ENCODE measurements at places on chromosomes 1 and 21. TPM values are rescaled to one million over a fixed set of nuclear protein-coding genes. Genes with fewer than 3 reads are reported as not detected.

Gene CNST
- 11.2 TPM for total RNA-seq

Gene SPRR2A
- not detected for total RNA-seq

- no peak for DNase-seq
These were observed 163.2 kb downstream of the LRRC40 start for GRCh38 chr1:70042090-70042731.

GRCh38 chr1:88398338-88398737, 285.7 kb upstream of the PKN2 start:
- DNase-seq = no peak

DNA sequence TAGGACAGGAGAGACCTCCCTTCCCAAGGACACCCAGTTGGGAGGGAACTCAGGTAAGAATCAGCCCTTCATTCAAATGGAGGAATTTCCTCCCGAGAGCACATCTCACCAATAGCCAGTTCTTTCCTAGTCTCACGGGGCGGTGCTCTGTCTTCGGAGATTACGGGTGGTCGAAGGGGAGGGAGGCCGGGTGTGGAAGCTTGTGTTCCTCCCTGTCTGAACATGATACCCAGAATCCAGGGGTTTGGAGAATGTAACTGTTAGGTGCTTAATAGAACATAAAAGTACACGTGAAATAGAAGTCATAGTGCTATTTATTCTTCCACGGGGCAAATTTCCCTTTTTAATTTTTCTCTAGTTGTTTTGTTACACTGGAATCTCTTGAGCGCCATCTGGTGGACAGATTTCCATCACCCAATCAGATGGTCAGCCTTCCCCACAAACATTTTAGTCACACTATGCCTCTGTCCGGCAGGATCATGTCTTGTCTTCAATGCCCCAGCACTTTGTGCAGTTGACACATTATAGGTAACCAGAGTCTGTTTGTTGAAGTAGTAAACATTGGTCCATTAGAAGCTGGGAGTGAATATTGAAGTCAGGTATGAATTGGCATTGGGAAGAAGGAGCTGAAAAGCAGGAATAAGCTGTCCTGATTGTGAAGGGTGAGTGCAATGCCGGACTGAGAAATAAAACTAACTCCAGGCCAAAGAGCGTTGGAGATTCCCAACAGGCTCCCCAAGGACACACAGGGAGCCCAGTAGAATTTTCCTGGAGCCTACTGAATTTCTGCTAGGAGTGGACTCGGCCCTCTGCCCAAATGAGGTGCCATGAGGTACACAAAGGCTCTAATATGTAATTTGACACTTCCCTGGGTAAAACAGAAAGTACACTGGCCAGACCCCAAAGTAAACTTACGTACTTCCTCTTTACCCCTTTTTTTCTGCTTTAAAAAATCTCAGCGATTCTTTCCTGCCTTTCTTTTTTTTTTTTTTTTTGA, 27.6 kb upstream of the ZNF697 start:
- peak; percentile 67 for DNase-seq

Gene NUP210L
- total RNA-seq = not detected

Gene AVPR1B
- not detected for total RNA-seq

Gene CCDC27
- total RNA-seq = not detected

Gene SYT2
- total RNA-seq = not detected

DNA sequence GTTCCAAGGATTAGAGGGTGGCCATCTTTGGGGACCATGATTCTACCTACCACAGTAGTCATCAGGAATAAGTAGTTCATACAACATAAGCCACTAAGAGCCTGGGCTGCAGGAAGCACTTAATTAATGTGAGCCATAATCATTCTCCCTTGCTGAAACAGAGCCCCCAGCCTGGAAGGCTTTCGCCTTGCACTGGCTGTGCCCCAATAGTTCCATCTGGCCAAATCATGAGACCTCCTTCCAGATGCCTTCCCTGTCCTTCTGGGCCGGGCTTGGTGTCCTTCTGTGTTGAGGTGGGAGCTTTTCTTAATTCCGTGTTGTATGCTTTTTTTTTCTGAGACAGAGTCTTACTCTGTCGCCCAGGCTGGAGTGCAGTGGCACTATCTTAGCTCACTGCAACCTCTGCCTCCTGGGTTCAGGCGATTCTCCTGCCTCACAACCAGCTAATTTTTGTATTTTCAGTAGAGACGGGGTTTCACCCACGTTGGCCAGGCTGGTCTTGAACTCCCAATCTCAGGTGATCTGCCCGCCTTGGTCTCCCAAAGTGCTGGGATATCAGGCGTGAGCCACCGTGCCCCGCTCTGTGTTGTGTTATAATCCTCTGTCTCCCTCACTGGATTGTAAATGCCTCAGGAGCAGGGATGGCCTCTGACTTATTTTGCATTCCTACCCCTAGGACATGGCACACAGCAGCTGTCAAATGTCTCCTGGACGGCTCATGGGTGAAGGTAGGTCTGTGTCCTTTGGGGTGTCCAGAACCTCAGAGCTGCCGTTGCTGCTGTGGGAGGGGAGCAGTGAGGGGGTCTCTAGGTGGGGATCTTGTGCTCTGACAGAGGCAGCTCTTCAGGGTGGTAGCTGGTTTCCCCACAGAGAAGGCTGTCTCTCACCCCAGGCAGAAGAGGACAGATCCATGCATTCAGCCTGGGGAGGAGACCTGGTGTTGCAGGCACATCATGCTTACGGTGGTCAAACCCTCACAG, 10.1 kb downstream of the GNG4 start:
- no peak for DNase-seq

DNA sequence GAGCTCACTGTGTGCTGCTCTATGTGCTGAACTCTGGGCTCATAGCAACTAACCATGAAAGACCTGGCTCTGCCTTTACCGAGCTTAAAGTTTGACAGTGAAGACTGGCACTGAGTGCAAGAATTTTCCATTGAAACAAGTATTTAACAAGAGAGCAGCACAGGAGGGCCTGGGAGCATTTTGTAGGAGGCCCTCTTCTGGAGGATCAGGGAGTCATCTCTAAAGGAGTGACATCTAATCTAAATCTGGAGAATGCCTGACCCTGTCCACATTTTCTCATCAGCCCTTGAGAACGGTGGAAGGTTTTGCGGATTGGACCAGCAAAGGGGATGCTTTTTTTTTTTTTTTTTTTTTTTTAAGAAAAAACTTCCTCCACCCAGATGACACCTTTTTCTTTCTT, 150.8 kb downstream of the ROR1 start:
- DNase-seq = no peak

DNA sequence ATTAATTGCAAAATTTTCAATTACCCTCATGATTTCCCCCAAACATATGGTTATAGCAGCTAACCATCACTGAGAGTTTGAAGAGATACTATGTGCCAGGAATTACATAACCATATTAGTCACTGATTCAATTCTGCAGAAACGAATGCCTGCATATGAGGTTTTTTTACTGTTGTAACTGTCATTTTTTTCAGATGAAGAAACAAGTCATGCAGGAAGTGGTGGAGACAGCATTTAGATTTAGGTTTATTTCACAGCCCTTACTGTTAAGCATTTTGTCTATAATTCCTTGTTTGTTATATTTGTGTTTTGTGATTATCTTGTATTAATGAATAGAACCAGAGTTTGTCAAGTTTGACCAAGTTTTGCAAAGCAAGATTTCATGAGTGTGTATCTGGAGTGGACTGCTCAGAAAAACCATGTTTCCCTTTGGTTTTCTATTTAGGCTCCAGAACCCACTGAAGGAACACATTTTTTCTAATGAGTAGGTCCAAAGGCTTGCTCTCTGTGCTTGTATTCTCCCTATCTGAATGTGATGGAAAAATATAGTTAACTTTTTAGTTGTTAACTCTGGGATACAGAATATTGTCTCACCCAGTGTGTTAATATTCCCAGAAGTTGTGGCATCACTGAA, 308.5 kb upstream of the ADAMTS5 start:
- no peak for DNase-seq

DNA sequence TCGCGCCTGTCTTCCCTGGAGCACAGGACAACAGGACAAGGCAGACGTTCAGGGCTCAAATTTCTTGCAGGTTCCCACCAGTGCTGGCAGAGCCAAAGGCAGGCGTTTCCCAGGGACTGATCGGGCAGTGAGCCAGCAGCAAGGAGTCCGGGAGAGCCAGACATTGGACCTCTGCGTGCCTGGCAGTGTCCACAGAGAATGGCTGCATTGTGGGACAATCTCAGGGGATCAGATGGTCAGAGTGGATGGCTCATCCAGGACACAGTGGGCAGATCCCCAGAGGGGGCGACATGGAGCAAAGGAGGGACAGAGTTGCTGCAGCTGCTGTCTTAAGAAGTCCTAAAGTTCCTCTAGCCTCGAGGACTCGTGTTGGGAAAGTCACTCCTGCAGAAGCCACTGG, 4.6 kb downstream of the TMEM63A start:
- peak; percentile 42 for DNase-seq

- no peak for DNase-seq
These were observed 2.1 kb downstream of the ASAP3 start for GRCh38 chr1:23481904-23482303.

- DNase-seq = no peak
These were observed 56.6 kb downstream of the FGGY start for GRCh38 chr1:59353453-59353852.

Gene TRAF3IP3
- total RNA-seq = not detected

DNA sequence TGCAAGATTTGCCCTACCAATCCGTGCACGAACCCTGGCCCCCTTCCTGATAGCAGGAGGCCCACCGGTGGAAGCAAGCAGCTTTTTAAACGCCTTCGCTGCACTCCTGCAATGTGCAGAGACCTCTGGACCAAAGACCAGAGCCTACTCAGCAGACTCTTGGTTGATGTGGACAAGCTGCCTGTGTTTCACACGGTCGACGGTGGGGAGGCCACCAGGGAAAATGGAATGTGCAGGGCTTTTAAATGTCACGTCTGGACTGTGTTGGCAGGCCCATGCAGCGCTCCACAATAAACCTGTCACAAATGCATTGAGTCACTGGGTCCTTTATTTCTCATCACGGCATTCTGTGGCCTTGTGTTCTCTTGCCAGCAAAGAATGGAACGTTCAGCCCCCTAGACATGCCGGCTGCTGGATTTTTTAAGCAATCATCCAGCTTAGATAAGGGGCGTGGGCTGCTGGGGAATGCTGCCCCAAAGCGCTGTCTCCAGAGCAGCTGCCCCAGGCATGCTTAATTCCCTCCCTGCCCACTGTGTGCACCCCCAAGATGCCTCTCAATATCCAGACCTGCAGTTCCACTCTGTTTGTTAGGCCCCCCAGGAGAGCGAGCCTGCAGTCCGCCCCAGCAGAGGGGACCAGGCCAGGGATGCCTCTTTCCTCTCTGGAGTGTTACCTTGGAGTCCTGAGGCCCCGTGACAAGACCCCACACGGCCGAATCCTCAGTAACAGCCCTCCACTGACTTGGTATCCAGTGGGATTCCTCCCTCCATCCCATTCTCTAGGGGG, 71.3 kb downstream of the ATP5PO start:
- no peak for DNase-seq

Gene NR1I3
- total RNA-seq = not detected

- peak; percentile 83 for DNase-seq
These were observed 216.0 kb upstream of the PTGFR start for GRCh38 chr1:78274814-78275213.

DNA sequence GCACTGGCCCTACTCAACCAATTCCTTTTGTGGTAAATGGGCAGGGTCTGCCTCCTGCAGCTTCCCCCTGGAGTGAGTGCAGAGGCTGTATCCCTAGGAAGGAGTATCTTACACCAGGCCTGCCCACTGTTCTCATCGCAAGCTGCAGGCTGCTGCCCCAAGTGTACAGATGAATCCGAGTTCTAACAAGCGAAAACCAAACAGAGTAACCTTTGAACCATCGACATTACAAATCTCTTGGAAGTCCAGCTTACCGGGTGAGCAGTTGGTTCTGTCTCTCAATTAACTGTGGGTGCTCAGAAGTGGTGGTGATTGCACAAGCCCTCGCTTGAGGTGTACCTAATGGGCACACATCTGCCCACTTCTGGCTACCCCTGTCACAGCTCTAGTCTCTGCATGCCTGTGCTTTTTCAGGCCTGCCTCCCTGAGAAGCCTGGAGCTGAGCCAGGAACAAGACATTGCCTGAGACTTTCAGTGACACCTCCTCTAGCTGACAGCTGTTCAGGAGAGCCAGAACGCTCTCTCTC, 22.7 kb downstream of the INAVA start:
- DNase-seq = no peak

DNA sequence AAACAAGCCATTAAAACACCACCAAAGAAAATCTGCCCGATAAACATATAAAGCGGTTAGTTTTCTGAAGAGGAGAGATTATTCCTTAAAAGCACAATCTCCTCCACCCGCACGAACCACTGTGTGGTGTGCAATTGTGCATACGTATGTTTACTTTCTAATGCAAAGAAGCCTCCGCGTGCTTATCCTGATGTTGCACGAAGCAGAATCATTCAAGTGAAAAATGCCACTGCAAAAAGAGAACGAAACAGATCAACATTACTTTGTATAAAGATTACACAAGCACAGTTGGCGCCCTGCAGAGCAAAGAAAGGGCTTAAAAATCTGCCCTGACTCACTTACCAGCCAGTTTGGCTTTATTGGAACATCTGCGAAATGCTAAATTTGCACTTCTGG, 166.8 kb downstream of the ZNF281 start:
- peak; percentile 56 for DNase-seq

Gene AIRE
- not detected for total RNA-seq

Gene IL20
- not detected for total RNA-seq

Gene KRTCAP2
- total RNA-seq = 220 TPM

Gene AMPD1
- not detected for total RNA-seq

GRCh38 chr1:55289614-55290013, 74.5 kb upstream of the USP24 start:
- DNase-seq = no peak

Gene RHD
- not detected for total RNA-seq

DNA sequence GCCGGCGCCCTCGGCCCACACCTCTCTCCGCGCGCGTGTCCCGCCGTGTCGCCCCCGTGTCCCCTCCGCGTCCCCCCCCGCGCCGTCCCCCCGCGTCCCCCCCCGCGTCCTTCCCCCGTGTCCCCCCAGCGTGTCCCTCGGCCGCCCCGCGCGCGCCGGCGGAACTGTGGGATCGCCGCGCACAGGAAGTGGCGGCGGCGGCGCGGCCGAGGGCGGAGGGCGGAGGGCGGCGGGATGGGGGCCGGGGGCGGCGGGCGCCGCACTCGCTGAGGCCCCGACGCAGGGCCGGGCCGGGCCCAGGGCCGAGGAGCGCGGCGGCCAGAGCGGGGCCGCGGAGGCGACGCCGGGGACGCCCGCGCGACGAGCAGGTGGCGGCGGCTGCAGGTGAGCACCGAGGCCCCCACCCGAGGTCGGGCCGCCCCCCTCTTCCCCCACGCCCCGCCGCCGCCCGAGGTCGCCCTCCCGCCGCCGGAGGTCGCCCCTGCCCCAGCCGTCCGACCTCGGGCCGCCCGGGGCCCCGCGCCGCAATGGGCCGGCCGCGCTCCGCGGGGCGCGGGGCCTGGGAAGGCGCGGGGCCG, at the start of gene AGPAT3:
TSS of gene AGPAT3 (plus strand) at position 262 of the 578 bp plus-strand sequence. CDS start 94,459 bp downstream, outside the sequence.
- peak; percentile 49 for DNase-seq

DNA sequence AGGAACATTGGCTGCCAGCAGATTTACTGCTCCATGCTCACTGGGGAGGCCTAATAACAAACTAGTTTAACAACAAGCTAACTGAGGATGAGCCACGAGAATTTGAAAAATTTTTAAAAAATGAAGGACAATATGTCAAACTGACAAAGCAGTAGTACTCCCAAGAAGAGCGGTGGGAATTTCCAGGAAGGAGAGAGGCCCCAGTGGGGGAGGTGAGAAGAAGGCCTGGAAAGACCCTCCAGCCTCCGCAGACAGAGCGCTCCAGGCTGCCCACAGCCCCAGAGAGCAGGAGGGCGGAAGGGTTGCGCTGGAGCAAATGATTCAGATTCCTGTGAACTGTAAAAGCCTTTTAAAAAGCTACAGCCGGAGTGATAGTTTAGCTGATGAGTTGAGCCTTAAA, 78.5 kb downstream of the SIPA1L2 start:
- DNase-seq = no peak

Gene PADI1
- total RNA-seq = 0.03 TPM

Gene PLA2G2C
- total RNA-seq = not detected
